ENCODE measurements at places on chromosomes 11 and 22. TPM values are rescaled to one million over a fixed set of nuclear protein-coding genes. Genes with fewer than 3 reads are reported as not detected.

The DBX1 gene
- total RNA-seq: not detected

The PLEKHB1 gene
- 2.5 TPM for total RNA-seq

The MFRP gene
- not detected for total RNA-seq

The FAM83F gene
- total RNA-seq: 0.42 TPM

The PACS1 gene
- 84.1 TPM for total RNA-seq

The ZBTB3 gene
- total RNA-seq: 12.3 TPM

The INSC gene
- total RNA-seq: 0.14 TPM

The OSBP2 gene
- 2.6 TPM for total RNA-seq

The TPH1 gene
- 0.65 TPM for total RNA-seq

The LIF gene
- total RNA-seq: 8.1 TPM

The SLC16A8 gene
- 0.51 TPM for total RNA-seq

The TCIRG1 gene
- 105 TPM for total RNA-seq

The PPARA gene
- 27.7 TPM for total RNA-seq

The RFPL1 gene
- not detected for total RNA-seq

The NCAPH2 gene
- total RNA-seq: 32.7 TPM

The NADSYN1 gene
- 38.7 TPM for total RNA-seq

The FXYD6 gene
- 107 TPM for total RNA-seq

The LRRC4C gene
- 0.69 TPM for total RNA-seq

The RPL27A gene
- total RNA-seq: 610 TPM

The OVCH2 gene
- total RNA-seq: not detected

The TMEM86A gene
- total RNA-seq: 2.2 TPM

The MS4A4E gene
- total RNA-seq: 1.3 TPM

The TRIM68 gene
- 6.2 TPM for total RNA-seq

The ST14 gene
- 4.9 TPM for total RNA-seq

The PDGFB gene
- total RNA-seq: 8.1 TPM

The TPBGL gene
- 0.67 TPM for total RNA-seq

The MYEOV gene
- total RNA-seq: 0.46 TPM

The TMEM45B gene
- not detected for total RNA-seq

The RABL2B gene
- total RNA-seq: 19.2 TPM

The NAP1L4 gene
- total RNA-seq: 118 TPM

The SLC5A1 gene
- total RNA-seq: 0.05 TPM

The MUC6 gene
- not detected for total RNA-seq

The SLN gene
- 159 TPM for total RNA-seq

The EIF3D gene
- 106 TPM for total RNA-seq

The IFT27 gene
- 12.3 TPM for total RNA-seq

The LINC01488 gene
- total RNA-seq: not detected

The OR2AG1 gene
- total RNA-seq: not detected

The JAML gene
- total RNA-seq: 7.0 TPM

The SCGB2A2 gene
- total RNA-seq: not detected

The OR6A2 gene
- total RNA-seq: not detected

The KRTAP5-2 gene
- not detected for total RNA-seq

The FAM180B gene
- 3.4 TPM for total RNA-seq

The DEUP1 gene
- not detected for total RNA-seq

The BRSK2 gene
- 1.0 TPM for total RNA-seq

The CASP1 gene
- total RNA-seq: 14.9 TPM
